Fibroblast of skin of right biceps (primary cell): ENCODE measurements at places on chromosomes 7 and 10.
A peak's percentile ranks its signal among the peaks of the same experiment; 100 is the strongest.

GRCh38 chr10:33321516-33321915 lies 13.0 kb downstream of the NRP1 start:
- DNase-seq: no peak

DNA sequence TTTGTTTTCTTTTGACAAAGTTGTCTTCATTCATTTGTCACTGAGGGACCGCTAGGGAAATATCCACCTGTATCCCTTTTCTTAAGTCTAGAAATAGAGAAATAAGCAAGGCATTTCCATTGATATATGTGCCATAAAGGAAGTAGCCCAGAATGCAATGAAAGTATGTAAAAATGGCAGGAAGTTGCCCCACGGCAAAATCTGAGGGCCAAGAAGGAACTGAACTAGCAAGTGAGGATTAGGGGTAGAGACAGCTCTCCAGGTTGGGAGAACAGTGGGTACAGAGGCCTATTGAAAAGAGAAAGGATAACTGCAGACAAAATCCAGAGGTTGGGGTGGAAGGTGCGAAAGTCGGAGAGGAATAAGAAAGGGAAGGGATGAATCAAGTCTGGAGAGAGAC lies 56.6 kb upstream of the TOMM7 start:
- no peak for DNase-seq

DNA sequence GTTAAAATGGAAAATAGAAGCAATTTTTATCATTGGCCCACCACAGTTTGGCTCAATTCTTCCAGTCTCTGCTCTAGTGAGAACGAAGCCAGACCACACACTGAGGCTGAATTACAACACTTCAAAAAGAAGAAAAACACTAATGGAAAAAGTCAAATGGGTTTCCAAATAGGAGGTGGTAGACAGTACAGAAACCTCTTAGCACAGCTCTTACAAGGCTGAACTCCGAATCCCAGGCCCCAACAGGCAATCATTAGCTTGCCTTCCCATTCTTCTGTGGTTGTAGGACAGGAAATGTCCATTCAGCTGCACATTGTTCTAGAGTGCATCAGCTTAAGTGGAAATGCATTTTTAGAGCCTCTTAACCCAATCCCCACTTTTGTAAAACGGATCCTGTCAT lies 115.1 kb upstream of the MEOX2 start:
- peak; percentile 85 for DNase-seq

DNA sequence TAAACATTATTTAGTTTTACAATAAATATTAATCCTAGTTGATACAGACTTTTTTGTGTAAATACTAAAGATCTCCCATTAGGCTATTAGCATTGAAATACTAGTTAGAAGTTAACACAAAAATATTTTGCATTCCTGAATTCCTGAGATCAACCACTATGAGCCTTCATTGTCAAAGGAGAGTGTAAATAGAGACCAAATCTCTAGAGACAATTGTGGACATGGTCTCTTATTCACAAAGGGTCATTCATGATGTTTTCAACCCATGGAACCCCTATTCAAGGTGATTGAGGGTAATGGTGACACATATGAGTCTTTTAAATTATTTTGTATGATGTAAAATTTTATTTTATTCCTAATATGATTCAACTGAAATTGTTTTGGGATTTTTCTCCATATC lies 1454.8 kb upstream of the LRRTM3 start:
- DNase-seq: no peak

- no peak for DNase-seq
Measured at GRCh38 chr10:117518246-117518645, 24.3 kb upstream of the EMX2 start.

GRCh38 chr10:71736570-71736952 lies 17.0 kb upstream of the C10orf105 start:
- DNase-seq: no peak

DNA sequence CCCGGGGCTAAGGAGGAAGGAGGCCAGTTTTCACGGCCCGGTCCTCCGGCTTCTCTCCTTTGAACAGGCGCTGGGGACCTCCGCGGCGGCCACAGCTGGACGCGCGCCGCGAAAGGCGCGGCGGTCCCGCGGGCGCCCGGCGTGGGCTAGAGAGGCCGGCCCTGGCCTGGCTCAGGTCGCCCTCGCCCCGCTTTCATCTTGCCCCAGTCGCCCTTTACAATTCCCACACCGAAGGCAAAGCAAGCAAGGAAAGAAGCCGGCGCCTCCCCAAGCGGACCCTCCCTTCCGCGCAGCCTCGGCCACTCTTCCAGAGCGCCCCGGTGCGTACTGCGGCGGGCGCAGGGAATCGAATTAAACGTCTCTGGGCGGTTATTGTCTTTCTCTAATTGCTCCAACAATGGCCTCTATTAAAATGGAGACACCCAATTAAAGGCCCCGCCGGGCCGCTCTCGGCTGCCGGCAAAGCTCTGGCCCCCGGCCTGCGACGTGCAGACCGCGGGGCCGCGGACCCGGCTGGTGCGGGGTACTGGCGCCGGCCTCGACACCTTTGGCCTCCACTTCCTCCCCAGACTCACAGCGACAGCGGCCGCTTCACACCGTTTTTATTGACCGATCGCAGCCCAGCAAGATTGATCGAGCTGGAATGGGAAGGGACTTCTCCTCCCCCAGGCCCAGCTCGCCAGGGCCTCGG lies 4.5 kb upstream of the GATA3 start:
- no peak for DNase-seq

- no peak for DNase-seq
Measured at GRCh38 chr10:25615926-25616325, 318.1 kb upstream of the MYO3A start.

DNA sequence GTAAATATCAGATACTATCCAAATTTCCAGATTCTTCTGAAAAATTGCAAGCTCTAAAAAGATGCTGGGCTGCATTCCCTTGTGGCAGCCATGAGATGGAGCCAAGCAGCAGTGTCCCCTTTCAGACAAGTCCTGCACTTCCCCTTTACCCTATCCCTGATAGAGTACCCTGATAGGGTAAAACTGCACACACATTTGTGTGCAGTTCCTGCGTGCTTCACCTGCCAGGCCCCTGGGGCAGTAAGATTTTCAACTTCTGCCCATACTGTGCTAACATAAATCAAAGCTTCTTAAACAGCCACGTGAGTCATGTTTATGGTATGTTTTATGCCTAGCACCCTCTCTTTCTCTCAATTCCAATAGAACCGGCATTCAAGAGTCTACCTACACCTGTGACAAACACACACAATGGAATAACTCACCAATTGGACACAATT lies 52.2 kb downstream of the IFIT5 start:
- DNase-seq: peak; percentile 31

DNA sequence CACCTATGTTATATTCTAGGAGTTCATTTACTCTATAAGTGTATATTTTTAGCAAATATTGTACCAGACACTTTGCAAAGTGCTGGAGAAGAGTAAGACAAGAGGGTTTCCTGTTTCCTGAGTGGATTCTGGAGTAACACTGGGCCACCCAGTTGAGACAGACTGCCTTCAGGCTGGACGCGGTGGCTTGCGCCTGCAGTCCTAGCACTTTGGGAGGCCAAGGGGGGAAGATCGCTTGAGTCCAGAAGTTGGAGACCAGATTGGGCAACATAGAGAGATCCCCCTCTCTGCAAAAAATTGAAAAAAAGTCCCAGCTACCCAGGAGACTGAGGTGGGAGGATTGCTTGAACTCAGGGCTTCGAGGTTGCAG lies 772 bp upstream of the ZSCAN25 start:
- no peak for DNase-seq

DNA sequence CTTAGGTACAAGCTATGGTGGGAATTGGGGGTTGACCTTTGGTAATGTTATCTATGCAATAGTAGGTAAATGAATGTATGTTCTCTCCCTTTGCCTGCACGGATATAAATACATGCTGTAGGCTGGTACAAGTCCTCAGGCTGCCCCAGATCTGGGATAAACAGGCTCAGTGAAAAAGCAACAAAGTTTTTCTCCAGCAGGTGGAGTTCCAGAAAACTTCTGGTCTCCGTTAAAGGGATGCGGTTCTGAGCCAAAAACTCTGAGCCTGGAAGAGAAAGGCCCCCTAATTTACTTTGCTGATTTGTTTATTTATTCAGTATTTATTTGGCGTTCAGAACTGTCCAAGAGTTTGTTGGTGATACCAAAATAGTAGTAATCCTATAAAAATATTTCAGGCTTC lies 204.7 kb downstream of the ADRA2A start:
- peak; percentile 1 for DNase-seq

DNA sequence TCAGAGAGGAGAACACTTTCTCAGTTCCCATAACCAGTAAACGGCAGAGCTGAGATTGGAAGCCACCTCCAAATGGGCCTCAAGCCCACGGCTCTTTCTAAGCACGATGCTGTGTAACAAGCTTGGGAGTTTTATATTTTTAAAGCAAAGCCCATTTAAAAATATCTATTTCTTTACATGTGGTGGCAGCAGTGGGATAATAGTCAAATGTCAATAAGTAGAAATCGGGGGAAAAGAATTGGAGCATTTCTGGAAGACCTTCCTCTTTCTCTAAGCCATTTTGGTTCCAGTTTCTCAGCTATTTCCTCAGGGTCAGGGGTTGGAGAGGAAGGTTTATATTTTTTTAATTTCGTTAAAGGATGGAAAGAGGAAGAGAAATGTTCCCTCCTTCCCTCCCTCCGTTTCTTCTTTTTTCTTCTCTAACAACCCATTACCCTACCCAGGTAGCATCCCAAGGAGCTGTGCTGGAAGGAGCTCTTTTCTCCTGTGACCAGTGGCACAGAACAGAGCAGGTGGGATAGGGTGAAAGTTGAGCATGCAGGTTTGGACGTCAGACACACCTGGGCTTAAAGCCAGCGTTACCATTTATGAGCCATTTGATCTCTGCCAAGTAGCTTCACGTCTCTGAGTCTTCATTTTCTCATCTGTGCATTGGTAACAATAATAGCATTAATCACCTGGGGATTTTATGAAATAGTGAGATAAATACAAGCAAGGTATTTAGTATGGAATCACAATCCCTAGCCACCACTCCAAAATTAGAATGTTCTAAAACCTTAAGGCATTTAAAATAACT lies 515.7 kb downstream of the RPS24 start:
- no peak for DNase-seq

DNA sequence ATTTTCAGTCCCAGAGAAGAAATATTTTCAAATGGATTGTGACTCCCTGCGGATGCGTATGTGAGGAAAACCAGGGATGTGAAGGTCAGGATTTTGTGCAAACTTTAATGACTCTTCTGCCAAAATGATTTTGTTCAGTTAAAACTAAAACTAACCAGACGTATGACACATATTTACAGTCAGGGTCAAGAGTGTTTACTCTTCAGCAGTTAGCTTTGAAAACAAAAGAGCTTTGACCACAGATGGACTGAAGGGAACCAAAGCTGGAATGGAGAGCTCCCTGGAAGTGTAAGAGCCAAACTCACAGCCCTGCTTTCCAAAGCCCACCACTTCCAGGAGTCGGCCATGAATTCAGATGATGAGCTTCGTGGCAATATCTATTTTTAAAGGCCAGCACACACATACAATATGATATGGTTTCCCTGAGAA lies 15.5 kb downstream of the SVIL start:
- no peak for DNase-seq

- DNase-seq: no peak
Measured at GRCh38 chr10:88318803-88319202, 264.3 kb downstream of the RNLS start.

- no peak for DNase-seq
Measured at GRCh38 chr7:77661816-77662215, 34.4 kb upstream of the RSBN1L start.

DNA sequence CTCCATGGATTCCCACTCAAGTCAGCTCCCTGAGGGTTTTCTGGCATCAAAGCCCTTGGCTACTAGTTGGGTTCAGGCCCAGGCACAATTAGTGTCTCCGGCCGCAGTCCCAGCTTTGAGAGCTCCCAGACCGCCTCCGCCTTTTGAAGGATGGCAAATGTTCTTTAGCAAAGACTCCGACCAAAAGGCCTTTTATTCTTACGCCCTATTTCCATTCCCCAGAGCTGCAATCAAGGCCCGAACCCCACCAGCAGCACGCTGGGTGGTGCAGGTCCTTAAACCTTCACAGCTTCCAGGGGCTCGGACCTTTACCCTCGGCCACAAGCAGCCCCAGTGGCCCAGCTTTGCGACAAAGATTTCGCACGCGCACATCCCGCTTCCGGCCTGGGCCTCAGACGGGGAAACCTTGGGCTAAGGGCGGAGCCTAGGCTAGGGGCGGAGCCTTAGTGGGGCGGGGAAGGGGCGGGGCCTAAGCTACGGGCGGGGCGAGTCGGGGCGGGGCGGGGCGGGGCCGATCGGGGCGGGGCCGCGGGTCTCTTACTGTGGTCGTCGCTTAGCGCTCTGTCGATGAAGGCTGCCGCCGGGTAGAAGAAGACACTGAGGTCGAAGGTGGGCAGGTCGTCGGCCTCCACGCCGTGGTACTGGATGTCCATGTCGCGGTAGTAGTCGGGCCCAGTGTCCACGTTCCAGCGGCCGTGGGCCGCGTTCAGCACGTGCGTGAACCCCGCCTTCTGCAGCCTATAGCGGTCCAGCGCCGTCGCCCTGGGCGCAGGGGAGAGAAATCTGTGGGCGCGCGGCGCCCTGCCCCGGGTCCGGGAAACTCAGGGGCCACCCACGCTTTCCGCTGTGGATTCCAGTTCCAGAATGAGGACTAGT lies 68.0 kb upstream of the SAMD8 start:
- DNase-seq: no peak

- DNase-seq: no peak
Measured at GRCh38 chr7:50682079-50682478, 100.6 kb downstream of the GRB10 start.

- no peak for DNase-seq
Measured at GRCh38 chr7:22123139-22123538, 177.4 kb upstream of the CDCA7L start.

DNA sequence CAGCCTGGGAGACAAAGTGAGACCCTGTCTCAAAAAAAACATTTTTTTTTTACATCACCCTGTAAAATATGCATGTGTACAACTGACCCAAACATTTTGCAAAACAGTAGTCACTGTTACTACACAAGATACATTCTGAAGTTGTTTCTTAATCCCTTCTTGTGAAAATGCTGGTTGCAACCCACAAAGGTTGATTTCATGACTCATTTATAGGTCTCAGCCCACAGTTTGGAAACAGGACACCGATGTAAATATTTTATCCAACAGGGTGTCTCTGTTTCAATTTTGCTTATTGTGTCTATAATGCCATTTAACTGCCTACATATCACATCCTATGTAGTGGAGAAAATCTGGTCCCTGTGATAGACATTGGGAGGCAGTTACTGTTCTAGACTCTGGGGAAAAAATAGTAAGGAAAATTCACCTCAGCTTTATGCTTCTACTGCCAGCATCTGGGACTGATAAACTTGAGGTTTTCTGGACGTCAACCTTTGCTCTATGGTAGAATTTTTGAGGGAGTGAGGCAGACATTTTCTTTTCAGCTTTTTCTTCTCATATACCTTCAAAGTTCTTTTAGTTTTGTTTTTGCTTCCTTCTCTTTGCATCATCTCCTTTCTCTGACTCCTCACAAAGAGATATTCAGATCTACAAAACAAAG lies 1.6 kb upstream of the RAB19 start:
- peak; percentile 43 for DNase-seq
